Cardiac muscle cell (in vitro differentiated cells and primary cell): ENCODE measurements at places on chromosomes 5 and 9. TPM values are rescaled to one million over a fixed set of nuclear protein-coding genes. Genes with fewer than 3 reads are reported as not detected.

CSF1R gene
- 0.04 TPM in 1 of 2 replicates, not detected in the other for total RNA-seq

FYB1 gene
- 0.42 TPM in 1 of 2 replicates, not detected in the other for total RNA-seq

PCDHA1 gene
- total RNA-seq: 0.25 TPM in 1 of 2 replicates, not detected in the other

SLC9A3 gene
- 11.3 and 15.3 TPM in 2 replicates for total RNA-seq

SLC46A2 gene
- total RNA-seq: not detected in 2 replicates

ELP1 gene
- 31.7 and 42.6 TPM in 2 replicates for total RNA-seq

BHMT2 gene
- not detected in 2 replicates for total RNA-seq

C8G gene
- total RNA-seq: 3.4 and 10.8 TPM in 2 replicates

ANKRD31 gene
- total RNA-seq: under 0.01 and 0.21 TPM in 2 replicates

TAF1L gene
- total RNA-seq: 0.09 TPM in 1 of 2 replicates, not detected in the other

SAXO1 gene
- total RNA-seq: 0.06 and 0.95 TPM in 2 replicates

C5orf58 gene
- not detected in 2 replicates for total RNA-seq

THBS4 gene
- total RNA-seq: 25.6 and 27.2 TPM in 2 replicates

ARHGAP26 gene
- total RNA-seq: 10.7 and 16.2 TPM in 2 replicates
